ENCODE measurements at places on chromosomes 3 and 15. TPM values are rescaled to one million over a fixed set of nuclear protein-coding genes. Genes with fewer than 3 reads are reported as not detected.

- DNase-seq = no peak
Measured at GRCh38 chr3:176526225-176526624, 671.1 kb downstream of the TBL1XR1 start.

DNA sequence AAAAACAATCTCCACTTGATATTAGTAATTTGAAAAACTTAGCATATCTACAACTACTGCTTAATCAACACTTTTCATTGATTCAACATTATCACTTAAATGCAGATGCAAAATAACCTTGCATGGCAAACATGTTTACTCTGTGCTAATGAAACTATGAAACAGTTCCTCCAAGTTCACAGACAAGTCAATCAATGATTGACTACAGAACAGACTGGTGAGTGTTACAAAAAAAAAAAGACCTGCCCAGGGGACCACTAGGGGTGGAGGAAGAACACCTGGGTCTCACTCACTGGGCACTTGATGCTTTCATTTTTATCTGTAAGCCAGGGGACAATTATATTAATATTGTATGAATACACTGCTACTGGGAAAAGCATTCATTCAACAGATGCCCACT, 4.3 kb upstream of the NR2C2 start:
- DNase-seq = no peak

DNA sequence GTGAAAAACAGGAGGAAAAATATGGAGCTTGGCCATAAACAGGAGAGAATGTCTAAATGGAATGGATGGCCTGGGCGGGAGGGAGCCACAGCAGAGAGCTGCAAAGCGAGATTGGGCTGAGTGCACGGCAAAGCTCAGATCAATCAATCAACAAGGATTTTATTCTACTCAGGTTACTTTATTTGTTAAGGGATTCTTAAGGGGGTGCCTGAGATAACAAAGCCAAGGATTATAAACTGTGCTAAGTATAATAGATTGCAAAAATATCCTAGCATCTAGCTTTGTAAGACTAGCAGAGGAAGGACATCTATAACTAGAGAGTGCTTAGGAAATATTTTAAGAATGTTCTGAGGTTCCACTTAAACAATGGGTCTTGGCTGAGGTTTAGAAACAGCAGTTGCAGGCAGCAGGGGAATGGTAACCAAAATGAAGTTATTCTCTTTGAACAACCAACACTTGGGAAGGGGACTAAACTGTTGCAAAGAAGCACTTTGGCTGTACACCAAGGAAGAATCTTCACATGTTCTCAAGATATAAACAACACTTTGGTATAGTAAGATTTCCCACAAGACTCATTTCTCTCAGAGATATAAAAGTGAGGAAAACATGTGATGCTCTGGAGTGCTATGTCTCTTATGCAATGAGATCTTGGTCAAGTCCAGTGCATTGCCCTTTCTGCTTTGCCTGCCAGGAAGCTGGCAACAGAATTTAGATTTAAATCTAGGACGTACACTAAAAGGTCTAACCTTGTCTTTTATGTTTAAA, 35.5 kb downstream of the TMEM212 start:
- DNase-seq = no peak

- no peak for DNase-seq
Measured at GRCh38 chr15:50880651-50881114, 27.8 kb upstream of the AP4E1 start.

GRCh38 chr15:50676799-50677483, 9.7 kb downstream of the TRPM7 start:
- DNase-seq = no peak

GRCh38 chr3:56064684-56065083, 403.6 kb downstream of the ERC2 start:
- DNase-seq = no peak

The SYNPR gene
- not detected for total RNA-seq

- no peak for DNase-seq
Measured at GRCh38 chr15:64791401-64791800, 16.0 kb upstream of the RBPMS2 start.

GRCh38 chr3:69182588-69183316, 60.4 kb upstream of the LMOD3 start:
- no peak for DNase-seq

The ACKR2 gene
- total RNA-seq = 6.3 TPM

DNA sequence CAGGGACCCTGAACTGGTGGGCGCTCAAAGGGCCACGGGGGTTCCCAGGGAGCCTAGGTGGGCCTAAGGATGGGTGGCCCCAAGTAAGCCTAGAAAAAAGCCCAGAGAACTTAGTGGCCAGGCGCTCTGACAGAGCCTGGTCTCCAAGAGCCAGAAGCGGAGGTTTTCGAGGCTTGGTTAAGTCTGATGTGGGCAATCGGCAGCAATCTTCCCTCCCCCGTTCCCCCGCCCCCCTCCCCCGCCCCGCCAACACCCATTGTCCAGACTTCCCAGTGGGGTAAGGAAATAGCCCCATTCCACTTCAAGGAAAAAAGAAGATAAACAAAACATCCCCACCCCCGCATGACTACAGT, 6.7 kb downstream of the EOMES start:
- DNase-seq = no peak

GRCh38 chr15:36807134-36807764, 227.8 kb downstream of the CDIN1 start:
- DNase-seq = no peak

DNA sequence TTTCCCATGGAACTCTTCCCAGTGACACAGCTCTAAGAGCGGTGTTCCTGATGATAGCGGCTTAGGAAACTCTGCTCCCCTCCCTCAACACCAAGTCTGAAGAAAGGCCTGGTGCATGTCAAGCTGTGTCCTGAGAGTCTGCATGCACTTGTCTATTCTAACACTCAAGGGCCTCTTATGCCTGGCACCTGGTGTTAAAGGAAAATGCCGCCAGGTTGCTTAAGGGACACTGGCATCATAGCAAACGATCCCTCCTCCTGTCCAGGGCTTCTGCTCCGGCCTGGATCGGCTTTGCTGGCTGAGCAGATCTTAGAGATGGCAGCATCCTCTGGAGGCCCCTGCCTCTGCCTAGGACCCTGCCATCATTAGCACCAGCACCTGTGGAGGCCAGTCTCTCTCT, 121.7 kb downstream of the MEGF11 start:
- no peak for DNase-seq

DNA sequence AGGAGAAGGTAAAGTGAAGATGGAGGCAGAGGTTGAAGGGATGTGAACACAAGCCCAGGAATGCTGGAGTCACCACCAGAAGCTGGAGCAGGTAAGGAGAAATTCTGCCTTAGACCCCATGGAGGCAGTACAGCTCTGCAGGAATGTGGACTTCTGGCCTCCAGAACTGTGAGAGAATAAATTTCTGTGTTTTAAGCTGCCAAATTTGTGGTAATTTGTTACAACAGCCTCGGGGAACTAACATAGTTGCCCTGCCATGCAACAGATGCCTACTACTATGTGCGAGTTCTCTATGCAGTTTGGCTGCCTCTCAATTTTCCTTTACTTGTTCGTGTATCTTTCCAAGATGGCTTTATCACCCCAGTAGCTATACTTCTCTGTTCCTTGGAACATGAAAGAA, 394.1 kb downstream of the TUSC7 start:
- no peak for DNase-seq

DNA sequence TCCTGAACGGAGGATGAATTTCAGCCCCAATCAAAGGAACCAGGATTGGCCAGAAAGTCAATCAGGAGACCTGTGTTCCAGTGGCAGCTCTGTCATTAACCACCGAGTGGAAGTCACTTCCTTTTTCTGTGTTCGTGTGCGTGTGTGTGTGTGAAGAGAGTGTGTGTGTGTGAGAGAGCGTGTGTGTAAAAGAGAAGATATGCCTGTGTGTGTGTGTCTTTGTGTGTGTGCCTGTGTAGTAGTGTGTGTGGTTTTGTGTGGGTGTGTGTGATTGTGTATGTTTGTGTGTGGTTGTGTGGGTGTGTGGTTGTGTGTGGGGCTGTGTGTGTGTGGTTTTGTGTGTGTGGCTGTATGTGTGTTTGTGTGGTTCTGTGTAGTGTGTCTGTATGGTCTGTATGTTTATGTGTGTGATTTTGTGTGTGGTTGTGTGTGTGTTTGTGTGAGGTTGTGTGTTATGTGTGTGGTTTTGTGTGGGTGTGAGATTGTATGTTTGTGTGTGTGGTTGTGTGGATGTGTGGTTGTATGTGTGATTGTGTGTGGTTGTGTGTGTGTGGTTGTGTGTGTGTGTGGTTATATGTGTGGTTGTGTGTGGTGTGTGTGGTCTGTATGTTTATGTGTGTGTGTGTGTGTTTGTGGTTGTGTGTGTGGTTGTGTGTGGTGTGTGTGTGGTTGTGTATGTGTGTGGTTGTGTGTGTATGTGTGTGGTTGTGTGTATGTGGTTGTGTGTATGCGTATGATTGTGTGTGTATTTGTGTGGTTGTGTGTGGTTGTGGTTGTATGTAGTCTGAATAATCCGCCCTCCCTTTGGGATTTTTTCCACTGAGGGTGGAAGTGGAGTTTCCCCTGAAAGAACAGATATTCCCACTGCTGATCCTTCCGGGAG, 314.4 kb downstream of the SHQ1 start:
- DNase-seq = no peak

All from lower leg skin (tissue), 4 donors.